Renal pelvis (tissue), 12 donors: ENCODE measurements at places on chromosomes 3 and 15.

DNA sequence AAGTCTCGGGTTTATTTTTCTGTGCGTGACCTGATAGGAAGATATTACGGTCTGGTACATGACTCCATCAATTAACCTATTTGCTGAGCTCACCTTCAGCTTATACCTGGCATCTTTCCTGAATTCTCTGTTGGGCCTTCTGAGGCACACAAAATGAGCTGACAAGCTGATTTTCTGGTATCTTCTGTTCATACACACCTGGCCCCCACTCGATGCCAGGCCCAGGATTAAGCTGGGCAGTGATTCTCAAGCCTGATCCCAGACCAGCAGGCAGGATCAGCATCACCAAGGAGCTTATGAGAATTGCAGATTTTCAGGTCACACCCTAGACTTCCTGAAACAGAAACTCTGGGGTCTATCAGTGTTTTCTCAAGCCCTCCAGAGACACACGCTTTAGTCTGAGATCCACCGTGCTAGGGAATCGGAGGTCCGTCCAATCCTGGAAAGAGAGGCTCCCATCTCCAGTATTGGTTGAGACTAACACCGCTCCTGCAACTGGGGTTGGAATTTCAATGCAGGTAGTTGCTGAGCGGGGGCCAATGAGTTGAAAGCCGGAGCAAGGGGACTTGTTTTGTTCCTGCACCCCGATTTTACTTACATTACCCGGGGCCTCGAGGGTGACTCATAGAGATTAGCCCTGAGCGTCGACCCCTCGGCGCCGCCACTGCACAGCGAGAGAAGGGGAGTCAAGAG lies 636 bp upstream of the EIF1B start:
- DNase-seq = no peak

DNA sequence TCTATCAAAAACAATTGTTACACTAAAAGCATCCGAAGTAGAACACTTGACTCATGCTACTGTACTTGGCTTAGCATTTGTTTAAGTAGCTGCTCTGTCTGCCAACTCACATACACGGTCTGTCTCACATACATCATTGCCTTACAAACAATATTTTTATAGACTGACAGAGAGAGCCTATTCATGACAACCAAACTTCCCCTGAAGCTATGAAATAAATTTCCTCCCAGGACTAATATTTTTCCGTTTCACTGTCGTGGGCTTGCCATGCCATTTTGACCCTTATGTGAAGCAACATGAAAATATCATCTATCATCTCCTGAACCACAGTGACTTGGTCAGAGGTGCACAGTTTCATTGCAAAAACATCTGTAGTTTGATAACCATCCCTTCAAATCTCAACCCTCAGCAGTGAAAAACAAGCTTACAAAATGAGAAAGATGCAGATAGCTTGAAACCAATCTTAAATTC lies 66.5 kb upstream of the PYGO1 start:
- peak; percentile 52 for DNase-seq

DNA sequence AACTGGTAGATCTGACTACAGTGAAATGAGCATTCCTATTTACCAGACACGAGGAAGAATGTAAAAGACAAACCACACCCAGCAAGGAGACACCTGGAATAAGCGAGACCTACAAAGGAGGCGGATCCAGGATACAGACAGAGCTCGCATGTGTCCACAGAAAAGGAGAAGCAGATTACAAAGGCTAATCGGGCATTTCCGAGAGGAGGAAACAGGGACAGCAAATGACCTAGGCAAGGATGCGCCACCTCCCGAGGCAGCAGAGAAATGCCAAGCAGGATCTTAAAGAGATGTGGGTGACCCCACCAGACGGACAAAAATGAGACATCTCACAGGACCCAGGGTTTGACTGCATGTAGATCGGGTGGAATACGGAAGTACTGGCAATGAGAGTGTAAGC lies 63.2 kb upstream of the IQSEC1 start:
- DNase-seq = no peak

DNA sequence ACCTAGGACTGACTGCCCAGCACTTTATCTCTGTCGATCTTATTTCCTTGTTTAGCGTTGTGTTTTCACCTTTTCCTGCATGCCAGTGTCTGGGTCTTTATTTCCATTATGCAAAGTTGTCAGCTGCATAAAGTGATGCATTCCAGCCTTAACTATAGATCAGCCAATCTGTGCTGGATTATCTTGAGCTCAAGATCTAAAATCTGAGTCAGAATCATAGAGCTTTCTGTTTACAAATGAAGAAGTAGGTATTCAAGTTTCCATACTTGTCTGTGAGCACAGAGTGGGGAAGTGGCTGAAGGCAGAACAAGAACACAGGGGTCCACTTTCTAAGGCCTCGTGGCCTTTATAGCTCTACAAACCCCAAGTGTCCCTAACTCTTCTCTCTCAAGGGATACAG lies 82.4 kb upstream of the PLCL2 start:
- no peak for DNase-seq

GRCh38 chr15:80852676-80853075 lies 73.5 kb downstream of the CEMIP start:
- DNase-seq = no peak

DNA sequence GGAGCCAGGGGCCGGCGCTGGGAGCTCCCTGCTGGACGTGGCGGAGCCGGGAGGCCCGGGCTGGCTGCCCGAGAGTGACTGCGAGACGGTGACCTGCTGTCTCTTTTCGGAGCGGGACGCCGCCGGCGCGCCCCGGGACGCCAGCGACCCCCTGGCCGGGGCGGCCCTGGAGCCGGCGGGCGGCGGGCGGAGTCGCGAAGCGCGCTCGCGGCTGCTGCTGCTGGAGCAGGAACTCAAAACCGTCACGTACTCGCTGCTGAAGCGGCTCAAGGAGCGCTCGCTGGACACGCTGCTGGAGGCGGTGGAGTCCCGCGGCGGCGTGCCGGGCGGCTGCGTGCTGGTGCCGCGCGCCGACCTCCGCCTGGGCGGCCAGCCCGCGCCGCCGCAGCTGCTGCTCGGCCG lies 1.5 kb downstream of the SMAD6 start:
- DNase-seq = no peak

DNA sequence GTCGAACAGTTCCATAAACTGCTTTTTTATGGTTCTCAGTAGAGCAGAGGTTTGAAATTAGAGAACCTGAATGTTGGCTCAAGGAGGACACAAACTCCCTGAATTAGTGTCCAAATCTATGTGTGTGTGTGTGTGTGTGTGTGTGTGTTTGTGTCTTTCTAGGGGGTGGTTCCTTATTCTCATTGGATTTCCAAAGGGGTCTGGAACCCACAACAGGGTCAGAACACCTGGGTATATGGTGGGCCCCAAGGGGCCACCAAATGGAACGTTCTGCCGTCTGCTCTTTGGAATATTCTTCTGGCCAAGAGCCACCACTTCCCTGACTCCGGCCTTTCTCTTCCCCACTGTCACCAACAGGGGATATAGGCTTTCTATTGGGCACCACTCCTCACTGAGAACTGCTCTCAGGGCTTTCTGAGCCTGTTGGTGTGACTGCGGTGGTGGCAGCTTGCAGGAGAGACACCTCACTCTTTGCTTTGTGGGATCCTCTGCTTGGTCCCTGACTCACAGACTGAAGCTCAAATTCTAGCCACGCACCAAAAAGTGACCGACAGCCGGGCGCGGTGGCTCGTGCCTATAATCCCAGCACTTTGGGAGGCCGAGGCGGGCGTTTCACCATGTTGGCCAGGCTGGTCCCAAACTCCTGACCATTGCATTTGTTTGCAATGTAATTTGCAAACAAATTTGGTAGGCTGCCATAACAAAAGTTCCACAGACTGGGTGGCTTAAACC lies 47.5 kb upstream of the IDH2 start:
- DNase-seq = no peak

DNA sequence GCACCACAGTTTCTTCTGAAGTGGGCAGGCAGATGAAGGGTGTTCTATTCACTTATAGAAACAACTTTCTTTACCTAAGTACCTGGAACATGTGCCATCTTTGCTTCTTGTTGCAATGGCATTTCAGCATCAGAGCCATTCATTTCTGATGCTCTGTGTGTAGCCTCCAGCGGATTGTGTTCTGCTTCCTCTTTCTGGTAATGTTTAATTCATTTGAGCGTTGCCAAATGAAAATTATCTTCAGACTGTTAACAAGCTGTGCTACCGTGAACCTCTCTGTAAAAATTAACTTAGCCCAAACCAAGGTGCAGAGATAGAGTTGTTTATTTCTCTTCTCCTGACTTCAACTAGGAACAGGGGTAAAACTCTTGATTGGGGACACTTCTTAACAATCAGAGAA lies 302.0 kb downstream of the EDEM1 start:
- no peak for DNase-seq

DNA sequence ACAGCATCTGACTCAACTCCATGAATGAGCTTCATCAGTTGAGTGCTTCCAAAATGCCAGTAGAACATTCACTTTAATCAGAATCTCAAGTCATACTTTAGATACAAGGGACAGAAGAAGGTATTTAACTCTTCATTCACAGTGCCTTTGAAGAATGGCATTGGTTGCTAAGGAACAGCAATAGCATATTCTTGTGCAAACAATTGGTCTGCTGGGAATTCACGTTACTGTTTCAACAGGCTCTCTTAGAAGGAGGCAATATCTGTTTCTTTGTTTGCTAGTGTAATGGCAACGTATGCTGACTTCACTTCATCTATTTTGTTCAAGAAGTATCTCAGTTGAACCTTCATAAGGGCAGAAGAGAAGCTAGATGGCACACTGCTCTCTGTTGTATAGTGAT lies 113.9 kb downstream of the TMEM108 start:
- no peak for DNase-seq

- DNase-seq = no peak
These were observed 45.9 kb downstream of the SUMF1 start for GRCh38 chr3:4421121-4421520.

DNA sequence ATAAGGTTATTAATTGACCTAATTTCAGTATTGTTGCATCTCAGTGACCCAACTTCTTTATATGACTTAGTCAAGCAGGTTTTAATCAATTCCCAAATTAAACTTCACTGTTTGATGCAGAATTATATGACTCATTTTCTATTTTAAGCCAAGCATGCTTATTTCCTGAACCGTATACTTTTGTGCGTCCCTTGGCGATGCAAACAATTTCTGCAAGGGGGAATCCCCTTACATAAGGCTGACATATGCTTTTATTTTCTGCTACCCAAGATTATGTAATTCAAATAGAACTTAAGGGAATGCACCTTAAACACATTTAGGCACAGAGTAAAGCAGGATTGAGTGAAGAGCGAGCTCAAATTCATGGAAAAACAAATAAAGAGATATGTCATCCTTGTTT lies 303.9 kb downstream of the PDCD6IP start:
- DNase-seq = no peak

DNA sequence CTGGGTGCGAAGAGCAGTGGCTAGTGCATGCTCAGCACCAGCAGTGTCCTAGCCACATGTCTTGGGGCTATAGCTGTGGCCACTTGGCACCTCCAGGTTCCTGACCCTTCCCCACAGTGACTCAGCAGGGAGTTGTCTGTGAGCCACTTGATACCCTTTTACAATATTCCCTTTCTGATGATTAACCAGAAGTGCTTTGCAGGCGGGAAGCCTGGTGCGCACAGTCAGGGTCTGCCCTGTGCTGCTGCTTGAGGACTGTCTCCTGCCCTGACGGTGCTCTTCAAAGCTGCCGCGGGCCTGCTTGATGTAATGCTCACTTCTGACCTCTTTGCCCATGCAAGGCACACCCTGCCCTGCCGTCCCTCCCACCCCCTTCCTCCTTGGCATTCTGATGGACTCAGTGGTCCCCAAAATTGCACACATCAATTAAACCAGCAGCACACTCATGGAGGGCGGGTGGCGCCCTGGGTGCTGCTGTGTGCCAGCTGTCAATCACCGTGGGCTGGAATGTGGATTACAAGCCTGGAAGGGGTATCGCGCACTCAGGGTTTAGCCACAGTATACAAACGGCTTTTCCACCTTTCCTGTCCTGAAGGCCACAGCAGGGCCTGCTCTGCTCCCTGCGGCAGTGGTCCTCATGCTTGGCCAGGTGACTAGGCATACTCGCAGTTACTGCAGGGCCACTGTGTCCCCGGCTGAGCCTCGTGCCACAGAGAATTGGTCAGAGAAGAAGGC lies 40.9 kb upstream of the PCSK6 start:
- DNase-seq = no peak

DNA sequence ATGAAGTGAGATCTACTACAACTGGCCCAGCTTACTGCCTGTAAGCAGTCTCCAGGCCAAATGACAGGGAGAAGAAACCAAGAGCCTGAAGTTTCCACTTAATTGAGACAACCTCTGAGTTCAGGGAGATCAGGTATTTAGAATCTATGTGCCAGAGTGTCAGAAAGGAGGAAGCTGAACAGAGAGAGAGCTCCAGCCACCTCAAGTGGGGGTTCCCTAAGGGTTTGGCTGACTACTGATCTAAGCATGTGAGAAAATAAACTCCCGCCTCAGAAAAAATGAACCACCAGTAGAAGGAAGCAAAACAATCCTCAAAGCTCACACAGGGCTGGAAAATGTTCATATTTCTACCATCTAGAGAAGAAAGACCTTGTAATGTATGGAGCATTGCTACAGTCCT lies 25.0 kb downstream of the ADAM10 start:
- DNase-seq = no peak

DNA sequence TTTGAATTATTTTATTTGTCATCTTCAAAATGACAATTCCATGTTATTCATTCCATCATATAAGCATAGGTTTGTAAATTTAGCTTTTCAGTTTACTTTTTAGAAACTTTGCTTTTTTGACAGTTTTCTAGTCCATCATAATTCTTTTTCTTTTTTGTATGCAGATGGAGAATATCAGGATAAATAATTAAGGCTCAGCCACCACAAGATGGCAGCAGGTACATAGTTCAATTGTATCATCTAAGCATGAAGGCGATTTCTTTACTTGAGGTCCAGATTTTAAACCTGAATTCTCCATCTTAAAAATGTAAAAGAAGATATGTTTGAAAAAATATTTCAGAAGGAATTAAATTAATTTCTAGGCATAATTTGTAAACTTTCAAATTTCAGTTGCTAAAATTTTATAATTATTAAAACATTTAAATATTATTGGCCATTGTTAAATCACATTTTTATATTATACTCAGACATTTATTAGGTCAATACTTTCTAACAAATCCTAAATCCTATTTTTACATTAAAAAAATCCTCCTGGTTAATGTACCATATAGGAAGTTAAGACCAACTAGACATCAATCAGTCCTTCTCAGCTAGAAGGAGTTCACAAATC lies 15.1 kb downstream of the PLSCR5 start:
- peak; percentile 24 for DNase-seq
